ENCODE measurements at places on chromosomes 1 and 21.

GRCh38 chr1:71285529-71285928 is 204.7 kb upstream of the ZRANB2 start:
- no peak for DNase-seq

- DNase-seq: peak; percentile 28
These were observed 53.9 kb upstream of the ASPM start for GRCh38 chr1:197200272-197200899.

- no peak for DNase-seq
These were observed 45.2 kb upstream of the PSEN2 start for GRCh38 chr1:226825037-226825745.

DNA sequence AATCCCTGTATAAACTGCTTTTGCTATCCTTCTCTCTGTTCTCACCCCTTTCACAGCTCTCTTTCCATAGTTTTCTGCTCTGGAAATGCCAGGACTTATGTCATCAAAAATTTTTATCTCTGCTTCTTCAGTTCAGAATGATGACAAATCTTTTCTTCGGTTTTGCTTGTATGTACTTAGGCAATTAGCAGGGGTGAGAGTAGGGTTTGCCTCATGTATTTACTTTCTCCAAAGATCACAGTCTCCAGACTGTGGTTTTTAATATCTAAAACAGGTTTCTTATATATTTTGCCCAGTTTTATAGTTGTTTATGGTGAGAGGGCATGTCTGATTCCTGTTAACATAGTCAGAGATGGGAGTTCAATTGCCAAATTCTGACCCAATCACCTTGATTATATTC is 235.4 kb upstream of the LYPLAL1 start:
- DNase-seq: no peak

- DNase-seq: no peak
These were observed 749 bp downstream of the CITED4 start for GRCh38 chr1:40861224-40862003.

DNA sequence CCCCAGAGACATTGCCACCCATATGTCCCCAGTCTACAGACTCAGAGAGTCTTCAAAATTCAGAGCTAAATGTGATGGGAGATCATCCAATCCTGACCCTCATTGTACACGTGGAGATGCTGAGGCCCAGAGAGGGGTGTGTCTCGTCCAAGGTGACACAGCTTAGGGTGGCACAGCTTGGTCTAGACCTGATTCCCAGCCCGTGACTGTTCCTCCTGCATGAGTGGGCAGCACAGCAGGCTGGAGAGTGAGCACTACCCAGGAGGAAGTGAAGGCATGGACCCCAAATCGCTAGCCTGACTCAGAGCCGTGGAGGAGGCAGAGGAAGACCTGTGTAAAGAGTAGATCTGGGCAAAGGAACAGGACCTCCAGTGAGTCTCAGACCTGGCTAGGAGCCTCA is 16.4 kb downstream of the S100A7 start:
- no peak for DNase-seq

Measured in right renal pelvis (tissue), 4 donors.